Right cardiac atrium (tissue), 5 donors: ENCODE measurements at places on chromosomes 7 and 10. TPM values are rescaled to one million over a fixed set of nuclear protein-coding genes. Genes with fewer than 3 reads are reported as not detected.

BHLHA15 gene
- not detected for polyA plus RNA-seq

PON1 gene
- not detected for polyA plus RNA-seq

CAV1 gene
- 269 TPM for polyA plus RNA-seq

HKDC1 gene
- polyA plus RNA-seq: 0.05 TPM

PNLIP gene
- not detected for polyA plus RNA-seq

ADIRF gene
- polyA plus RNA-seq: 215 TPM

PHYHIPL gene
- 0.34 TPM for polyA plus RNA-seq

CFAP46 gene
- polyA plus RNA-seq: 1.00 TPM

TMEM178B gene
- polyA plus RNA-seq: 13.3 TPM

ASB10 gene
- 14.3 TPM for polyA plus RNA-seq

NUDT13 gene
- 2.7 TPM for polyA plus RNA-seq
